ENCODE measurements at places on chromosomes 16 and 17.

DNA sequence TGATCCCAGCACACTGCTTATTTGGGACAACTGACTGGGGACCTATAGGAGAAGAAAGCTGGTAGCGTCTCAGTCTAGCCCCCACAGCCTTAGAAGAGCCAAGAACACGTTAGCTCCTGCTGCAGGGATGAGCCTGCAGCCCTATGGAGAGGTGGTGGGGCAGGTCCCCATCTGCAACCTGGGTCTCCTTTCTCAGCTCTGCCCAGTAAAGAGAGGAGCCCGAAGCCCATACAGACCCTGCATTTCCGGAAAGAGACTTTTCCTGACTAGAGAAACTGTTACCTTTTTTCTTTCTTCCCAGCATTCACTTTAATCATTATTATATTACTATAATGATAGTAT lies 788 bp downstream of the METTL22 start:
- DNase-seq, result no peak

- no peak for DNase-seq
Measured at GRCh38 chr16:64892835-64893785, 228.8 kb downstream of the CDH11 start.

GRCh38 chr16:57762365-57763040 lies 26.9 kb downstream of the KATNB1 start:
- no peak for DNase-seq

DNA sequence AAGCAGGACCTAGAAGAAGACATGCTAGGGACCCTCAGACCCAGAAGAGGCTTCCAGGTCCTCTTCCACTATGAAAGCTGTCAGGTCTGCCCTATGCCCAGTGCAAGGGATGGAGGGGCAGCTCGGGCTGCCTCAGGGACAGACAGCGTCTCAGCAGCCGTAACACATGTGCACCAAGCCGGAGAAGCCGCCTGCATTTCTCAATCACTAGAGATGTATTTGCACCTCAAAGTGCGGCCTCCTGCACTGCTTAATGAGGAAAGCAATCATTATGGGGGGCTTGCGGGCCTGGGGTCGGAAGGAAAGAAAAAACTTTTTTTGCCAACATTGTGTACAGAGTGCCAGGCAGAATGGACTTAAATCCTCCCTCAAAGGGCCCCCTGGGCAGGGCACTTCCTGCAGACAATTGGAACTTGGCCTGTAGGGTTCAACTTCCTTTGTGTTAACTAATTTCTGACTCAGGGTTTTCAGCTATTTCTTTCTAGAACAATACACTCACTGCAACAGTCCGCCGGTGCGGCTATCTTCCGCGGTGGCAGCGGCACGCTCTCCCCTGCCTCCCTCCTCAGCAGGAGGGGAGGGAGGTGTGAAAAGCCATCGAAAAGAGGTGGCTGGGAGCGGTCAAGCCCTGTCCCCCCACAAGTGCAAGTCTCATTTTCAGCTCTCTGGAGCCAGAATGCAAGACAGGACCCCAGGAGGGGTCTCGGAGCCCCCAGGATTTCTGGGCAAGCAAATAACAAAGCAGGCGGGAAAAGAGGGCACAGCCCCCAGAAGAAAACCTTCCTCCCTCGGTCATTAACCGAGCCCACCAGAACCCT lies 101.2 kb downstream of the ZNF423 start:
- DNase-seq, result no peak

DNA sequence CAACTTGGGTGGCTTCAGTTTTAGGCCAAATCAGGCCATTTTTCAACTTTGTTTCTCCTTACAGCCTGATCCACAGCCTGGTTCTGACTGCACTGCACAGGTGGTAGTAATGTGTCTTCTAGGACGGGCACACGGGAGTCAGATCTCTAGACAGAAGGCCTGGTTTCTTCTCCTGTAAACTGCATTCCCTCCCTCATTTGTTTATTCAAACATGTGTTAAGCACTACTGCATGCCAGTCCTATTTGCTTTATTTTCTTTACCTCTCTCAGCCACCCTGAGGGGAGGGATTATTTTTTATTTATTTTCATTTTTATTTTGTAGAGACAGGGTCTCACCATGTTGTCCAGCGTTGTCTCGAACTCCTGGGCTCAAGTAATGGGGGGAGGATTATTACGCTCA lies 6.3 kb upstream of the KSR1 start:
- no peak for DNase-seq

DNA sequence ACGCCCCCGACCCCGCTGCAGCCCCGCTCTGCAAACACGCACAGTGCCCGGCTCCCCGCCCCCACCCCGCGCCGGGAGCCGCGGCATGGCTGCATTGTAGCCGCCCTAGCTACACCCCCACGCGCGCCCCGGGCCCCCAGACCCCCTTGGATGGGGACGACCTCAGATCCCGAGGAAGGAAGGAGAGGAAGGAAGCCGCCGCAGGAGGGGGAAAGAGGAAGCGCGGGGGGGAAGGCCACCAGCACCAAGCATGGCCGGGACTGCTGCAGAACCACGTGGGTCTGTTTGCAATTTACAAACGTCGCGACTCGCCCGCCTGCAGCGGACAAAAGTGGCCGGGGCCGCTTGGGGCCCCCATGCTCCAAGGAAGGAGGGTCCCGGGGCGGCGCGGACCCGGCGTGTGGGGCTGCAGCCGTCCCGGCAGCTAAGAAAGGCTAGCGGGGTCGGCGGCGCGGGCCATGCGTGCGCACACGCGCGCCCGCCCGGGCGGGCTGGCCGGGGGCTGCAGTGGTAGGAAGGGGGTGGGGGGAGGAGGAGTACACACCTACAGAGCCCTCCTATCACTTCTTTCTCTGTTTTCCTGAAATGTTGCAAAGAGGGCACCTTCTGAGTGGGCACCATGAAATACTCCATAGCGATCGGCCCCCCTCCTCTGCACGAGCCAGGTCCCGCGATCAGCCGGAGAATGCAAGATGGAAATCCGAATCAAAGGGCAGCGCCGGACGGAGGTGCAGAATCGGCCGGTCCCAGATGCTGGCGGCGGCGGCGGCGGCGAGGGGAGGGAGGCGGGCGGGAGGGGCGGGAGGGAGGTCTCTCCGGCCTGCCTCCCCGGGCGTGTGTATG lies 488 bp downstream of the TFAP4 start:
- DNase-seq, result no peak

DNA sequence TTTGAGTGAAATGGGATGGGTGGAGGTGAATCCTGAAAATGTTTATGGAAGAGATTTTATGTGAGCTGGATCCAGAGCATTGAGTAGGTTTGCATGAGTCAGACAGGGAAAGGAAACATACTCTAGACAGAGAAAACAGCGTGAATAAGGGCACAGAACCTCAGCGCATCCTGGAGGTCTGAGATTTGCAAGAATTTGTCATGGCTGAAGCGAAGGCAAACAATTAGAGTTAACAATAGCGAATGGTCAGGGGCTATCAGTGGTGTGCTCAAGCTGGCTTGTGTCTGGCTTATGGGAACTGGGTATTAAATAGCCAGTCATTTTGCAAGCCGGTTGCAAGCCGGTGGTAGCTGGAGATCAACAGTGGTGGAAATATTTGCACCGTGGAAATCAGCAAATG lies 36.4 kb downstream of the MAP2K6 start:
- no peak for DNase-seq

GRCh38 chr17:1192911-1193699 lies 13.3 kb upstream of the ABR start:
- no peak for DNase-seq

DNA sequence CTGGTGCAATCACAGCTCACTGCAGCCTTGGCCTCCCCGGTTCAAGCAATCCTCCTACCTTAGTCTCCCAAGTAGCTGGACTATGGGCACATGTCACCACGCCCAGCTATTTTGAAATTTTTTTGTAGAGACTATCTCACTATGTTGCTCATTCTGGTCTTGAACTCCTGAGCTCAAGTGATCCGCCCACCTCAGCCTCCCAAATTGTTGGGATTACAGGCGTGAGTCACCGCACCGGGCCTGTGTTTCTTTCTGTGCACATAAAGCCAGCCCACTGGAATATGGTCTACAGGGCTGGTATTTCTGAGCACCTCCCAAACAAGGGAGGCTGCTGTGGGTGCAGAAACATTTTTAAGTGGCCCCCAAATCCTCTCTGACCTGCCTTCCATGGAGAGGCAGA lies 8.4 kb downstream of the TMEM95 start:
- no peak for DNase-seq

DNA sequence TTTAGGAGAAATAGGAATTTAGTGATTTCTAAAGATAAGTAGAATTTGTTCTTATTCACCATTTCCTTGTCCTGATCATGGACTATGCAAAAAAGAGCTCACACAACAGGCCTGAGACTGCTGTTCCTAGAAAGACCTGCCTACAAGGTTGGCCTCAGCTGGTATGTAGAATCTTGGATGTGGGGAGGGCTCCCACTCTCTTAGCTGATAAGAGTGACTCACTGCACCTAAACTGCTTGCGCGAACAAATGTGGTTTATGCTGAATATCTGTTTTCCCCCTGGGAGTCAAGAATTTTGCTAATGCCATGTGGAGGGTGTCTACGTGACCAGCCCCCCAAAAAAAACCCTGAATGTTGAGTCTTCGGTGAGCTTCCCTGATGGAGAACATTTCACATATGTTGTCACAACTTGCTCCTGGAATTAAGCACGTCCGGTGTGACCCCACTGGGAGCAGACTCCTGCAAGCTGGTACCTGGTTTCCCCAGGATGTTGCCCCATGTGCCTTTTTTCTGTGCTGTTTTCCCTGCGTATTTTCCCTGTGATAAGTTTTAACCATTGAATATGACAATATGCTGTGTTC lies 68.8 kb upstream of the HSBP1 start:
- no peak for DNase-seq

- DNase-seq, result peak; percentile 43
Measured at GRCh38 chr17:66673668-66674276, 161.1 kb upstream of the CACNG5 start.

DNA sequence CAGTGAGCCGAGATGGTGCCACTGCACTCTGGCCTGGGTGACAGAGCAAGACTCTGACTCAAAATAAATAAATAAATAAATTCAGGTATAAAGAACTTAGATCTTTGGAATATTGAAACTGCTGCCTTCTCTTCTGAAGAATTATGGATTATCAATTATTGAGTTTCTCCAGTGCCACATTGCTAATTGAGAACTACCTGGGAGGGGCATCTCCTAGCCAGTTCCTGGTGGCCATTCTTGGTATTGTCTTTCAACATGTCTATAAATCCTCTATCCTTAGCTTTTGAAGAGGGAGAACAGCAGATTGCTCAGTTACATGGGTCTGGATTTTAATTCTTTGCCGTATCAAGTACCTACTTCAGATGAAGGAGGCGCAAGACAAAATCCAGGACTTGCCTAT lies 29.2 kb downstream of the CALCOCO2 start:
- DNase-seq, result no peak

DNA sequence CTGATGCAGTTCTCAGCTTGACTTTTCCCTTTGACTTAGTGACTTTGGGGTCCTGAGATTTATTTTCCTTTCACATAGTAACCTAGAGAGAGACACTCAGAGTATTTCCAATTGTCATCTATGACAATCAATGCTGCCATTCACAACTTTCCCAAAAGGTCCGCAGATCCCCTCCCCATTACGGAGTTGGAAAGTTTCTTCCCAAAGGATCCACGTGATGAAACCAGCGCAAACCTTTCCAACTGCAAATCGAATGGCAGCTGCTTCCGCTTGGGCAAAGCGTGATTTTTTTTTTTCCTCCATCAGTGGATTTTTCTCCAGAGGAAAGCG lies 538 bp upstream of the FCSK start:
- no peak for DNase-seq

DNA sequence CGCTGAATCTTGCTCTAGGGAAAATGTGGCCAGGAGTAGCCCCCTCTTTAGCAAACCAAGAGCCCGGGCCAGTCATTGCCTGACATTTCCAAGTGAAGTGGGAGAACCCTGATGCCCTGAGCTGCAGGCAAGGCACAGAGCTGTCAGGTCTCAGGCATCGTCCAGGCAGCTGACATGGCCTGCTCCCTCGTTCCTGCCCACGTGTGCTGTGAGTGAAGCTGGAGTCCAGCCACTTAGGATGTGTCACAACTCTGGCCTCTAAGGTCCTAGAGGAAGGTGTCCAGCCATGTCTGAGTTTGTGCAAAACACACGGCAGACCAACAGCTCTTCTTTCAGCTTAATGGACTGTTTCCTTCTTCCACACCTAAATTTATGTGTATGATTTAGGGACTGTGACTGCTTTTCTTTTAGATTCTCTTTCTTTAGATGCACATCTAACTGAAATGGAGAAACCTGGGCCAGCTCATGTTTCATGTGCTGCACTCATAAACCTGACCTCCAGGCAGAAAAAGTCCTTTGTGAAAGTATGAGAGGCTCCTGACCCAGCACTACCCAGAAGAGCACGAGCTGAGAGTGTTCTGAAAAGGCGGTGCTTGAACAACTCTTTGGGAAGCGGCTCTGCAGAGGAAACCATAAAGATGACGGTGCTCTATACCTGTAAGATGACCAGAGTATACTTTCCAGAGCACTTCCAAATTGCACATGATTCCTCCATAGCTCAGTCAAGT lies 14.8 kb upstream of the LIMD2 start:
- DNase-seq, result no peak

DNA sequence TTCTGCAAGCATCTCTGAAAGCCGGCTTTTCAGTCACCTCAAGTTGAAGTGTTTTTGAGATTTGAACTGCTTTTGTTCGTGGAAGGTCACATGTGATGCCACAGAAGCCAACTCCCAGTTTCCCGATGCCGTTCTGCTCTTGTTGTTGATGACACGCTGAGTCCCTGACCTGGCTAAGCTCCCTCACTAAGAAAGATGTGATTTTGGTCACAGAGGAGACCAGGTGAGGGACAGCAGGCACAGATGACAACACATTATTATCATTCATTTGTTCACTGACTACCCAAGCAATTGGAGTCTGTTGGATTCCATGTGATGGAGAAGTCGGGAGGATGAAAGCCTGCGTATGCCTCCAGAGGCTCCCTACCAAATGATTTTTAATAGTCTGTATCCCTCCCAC lies 822.4 kb upstream of the RBFOX1 start:
- DNase-seq, result no peak

GRCh38 chr17:48498164-48498850 lies 32.5 kb downstream of the HOXB1 start:
- no peak for DNase-seq

DNA sequence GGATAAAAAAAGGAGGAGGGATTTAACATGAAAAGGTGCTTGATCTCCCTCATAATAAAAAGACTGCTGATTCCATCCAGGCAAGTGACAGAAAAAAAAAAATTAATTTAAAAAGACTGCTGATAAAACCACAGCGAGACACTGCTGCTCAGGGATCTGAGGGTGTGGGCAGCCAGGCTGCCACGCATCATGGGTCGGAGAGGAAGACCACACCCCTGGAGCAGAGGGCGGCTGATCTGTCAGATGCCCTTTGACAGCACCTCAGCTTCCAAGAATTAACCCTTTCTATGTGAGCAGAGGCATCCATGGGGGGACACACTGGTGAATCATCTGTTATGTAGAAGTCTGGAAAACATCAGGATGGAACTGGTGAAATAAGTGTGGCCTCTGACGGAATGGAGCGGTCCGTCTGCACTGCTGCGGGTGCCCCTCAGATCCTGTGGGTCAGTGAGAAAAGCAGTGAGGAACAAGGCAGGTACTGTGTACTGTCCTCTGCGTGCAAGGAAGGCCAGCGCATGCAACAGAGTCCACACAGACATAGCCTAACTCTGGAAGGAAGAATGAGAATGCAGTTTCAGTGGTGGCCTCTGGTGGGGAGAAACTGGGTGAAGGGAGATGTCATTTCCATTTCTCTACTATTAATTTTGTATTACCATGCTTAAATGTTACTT lies 19.8 kb downstream of the MAPT start:
- DNase-seq, result no peak

GRCh38 chr16:10799736-10800135 lies 18.9 kb downstream of the TVP23A start:
- DNase-seq, result no peak
